ENCODE measurements at places on chromosomes 12 and 14.

GRCh38 chr14:72634691-72635616, 258.9 kb downstream of the DPF3 start:
- no peak for DNase-seq

GRCh38 chr12:25121916-25122315, 73.0 kb downstream of the DNAI7 start:
- DNase-seq, result no peak

- DNase-seq, result peak; percentile 54
Measured at GRCh38 chr12:1936406-1937320, 18.2 kb upstream of the CACNA2D4 start.

GRCh38 chr12:119328111-119328510, 6.4 kb upstream of the CCDC60 start:
- DNase-seq, result no peak

DNA sequence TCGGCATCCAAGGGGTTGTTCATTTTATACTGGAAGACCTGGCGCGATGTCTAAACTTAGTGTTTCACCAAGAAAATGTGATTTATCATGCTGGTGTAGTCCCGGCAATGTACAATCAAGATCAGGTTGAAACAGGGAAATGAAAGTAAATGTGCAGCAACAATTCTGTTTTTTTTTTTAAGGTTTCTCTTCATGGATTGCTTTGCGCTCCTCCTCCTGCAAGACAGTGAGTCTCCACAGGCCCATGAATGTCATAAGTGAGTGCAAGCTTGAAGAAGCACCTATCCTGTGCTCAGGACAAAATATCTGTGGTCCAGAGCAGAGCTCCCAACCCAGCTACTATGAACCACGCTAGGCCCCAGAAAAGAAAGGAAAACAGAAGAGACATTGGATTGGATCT, 143.4 kb downstream of the KCNK10 start:
- no peak for DNase-seq

- DNase-seq, result no peak
Measured at GRCh38 chr14:63276016-63276415, 42.7 kb downstream of the GPHB5 start.

- DNase-seq, result no peak
Measured at GRCh38 chr14:50471838-50472465, 60.4 kb downstream of the MAP4K5 start.

Measured in thoracic aorta (tissue), 2 donors.